ENCODE measurements at places on chromosomes 4 and X. TPM values are rescaled to one million over a fixed set of nuclear protein-coding genes. Genes with fewer than 3 reads are reported as not detected.

Gene ZNF185
- 9.4 TPM for total RNA-seq

DNA sequence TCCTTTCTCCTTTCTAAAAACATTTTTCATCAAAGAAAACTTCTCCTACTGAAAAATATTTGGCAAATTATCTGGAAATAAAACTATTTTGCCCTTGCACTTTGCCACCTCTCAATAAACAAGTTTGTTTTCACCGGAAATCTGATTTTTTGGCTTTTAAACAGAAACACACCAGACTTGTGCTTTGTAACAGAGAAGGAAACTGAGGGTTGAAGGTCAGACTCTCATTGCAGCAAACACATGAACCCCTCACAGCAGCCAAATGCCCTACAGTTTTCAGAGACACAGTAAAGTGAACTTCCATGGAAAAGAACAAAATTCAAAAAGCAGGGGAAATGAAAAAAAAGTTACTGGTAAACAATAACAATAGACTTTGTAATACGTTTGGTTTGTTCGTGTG is 95.6 kb upstream of the WDR17 start:
- DNase-seq = no peak

GRCh38 chrX:13463608-13464007 is 105.8 kb upstream of the EGFL6 start:
- no peak for DNase-seq

Gene NMU
- 1.7 TPM for total RNA-seq

DNA sequence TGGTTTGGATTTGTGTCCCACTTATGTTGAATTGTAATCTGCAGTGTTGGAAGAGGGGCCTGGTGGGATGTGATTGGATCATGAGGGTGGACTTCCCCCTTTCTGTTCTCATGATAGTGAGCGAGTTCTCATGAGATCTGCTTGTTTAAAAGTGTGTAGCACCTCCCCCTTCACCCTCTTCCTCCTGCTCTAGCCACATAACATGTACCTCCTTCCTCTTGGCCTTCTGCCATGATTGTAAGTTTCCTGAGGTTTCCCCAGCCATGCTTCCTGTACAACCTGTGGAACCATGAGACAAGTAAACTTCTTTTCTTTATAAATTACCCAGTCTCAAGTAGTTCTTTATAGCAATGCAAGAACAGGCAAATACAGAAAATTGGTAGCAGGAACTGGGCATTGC is 138.7 kb downstream of the INPP4B start:
- DNase-seq = no peak

GRCh38 chrX:154593201-154593600 is 8.3 kb downstream of the CTAG1A start:
- no peak for DNase-seq

GRCh38 chrX:47235691-47236103 is 2.9 kb downstream of the USP11 start:
- no peak for DNase-seq

Gene NPY2R
- total RNA-seq = not detected

- DNase-seq = no peak
Observed at GRCh38 chr4:40991908-40992307, 222.4 kb downstream of the APBB2 start.

Gene LDOC1
- 24.9 TPM for total RNA-seq

Gene ATP1B4
- not detected for total RNA-seq
